ENCODE measurements at places on chromosomes 1 and 21.

DNA sequence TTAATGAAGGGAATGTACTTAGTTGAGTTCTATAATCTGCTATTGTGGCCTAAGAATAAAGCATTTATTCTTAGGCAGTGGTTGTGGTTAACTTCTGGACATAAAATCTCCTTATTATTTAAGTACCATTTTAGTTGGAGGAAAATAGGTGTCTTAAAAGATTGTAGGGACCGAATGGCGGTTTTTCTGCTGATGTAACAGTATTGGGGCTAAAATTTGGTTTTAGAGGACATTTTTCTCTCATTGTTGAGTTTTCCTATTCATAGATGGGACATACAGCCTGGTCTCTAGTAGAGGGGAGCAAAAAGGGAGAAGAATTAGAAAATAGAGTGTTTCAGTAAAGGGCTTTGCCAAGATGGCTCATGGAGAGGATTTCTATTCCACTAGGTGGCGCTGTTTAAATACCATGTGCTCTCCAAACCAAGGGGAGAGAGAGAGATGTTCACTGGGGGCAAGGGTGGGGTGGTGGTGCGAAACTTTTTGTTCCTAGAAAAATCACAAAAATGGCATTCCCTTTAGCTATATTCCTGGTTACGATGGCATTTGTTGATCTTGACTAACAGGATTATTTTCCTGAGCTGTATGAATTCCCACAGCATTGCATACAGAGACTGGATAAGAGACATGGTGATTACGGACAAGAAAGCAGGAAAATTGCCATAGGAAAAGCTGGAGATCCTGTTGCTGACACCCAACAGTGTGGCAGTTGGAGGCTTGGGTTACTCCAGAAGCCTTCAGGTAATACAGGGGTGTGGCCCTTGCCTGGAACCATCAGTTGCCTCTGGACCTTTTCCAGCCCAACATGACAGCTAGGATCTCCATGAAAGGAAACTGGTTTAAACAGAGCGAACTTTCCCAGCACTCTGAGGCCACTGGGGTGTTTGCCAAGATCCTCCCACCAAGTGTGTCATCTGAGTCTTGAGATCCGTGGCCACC is 18.2 kb upstream of the FCGR2A start:
- peak; percentile 53 for DNase-seq

- no peak for DNase-seq
Measured at GRCh38 chr1:67619080-67619479, 65.9 kb upstream of the GADD45A start.

DNA sequence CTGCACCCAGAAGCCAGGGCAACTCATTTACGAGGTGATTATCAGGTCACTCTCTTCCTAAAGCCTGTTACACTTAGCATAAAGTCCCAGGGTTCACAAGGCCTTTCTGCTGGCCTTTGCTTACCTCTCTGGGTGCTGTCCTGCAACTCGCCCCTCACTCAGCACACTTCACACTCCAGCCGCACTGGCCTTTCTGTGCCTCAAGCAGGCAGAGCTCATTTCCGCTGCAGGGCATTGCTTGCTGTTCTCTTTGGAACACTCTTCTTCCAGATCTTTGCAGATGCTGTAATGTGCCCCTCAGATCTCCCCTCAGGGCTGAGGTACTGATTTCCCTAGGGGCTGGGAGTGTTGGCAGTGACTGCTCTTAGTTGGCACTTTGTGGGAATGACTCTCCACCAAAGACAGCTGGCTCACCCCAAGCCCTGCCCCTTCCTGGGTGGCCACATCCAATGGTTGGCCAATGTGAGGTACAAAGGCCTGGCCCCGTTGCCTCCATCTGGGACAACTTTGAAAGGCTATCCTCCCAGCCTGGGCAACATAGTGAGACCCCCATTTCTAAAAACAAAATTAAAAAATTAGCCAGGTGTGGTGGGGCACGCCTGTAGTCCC is 50.8 kb upstream of the SSBP3 start:
- DNase-seq, result no peak

GRCh38 chr1:246577082-246577719 is 10.9 kb downstream of the CNST start:
- no peak for DNase-seq

GRCh38 chr1:96971849-96972602 is 250.4 kb downstream of the PTBP2 start:
- DNase-seq, result no peak

GRCh38 chr1:97791251-97791650 is 129.6 kb downstream of the DPYD start:
- DNase-seq, result no peak

DNA sequence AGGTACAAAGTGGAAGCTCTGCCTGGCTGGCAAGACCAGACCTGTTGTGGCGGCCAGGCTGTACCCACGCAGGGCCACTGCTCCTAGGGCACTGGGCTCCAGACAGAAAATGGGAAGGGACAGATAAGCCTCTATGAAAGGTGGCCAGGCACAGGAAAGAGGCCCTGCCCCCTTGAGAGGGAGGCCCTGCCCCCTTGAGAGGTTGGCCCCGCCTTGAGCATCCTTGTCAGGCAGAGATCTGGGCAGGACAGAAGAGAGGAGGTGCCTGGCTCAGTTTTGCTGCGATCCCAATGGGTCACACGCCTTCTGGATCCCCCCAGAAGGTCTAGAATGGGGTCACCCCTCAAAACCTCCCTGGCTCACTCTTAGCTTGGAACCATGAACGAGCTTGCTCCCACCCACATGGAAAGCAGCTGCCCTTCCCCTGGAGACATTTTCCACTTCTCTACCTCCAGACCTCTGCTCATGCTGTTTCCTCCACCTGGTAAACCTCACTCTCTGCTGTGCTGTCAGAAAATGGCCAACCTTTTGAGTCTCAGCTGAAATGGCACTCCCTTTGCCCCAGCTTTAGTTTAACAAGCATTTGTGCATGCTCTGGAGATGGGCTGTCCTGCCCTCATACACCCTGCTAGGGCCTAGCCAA is 17.5 kb upstream of the ECE1 start:
- no peak for DNase-seq

- no peak for DNase-seq
Measured at GRCh38 chr1:4615501-4615900, 38.9 kb upstream of the AJAP1 start.

DNA sequence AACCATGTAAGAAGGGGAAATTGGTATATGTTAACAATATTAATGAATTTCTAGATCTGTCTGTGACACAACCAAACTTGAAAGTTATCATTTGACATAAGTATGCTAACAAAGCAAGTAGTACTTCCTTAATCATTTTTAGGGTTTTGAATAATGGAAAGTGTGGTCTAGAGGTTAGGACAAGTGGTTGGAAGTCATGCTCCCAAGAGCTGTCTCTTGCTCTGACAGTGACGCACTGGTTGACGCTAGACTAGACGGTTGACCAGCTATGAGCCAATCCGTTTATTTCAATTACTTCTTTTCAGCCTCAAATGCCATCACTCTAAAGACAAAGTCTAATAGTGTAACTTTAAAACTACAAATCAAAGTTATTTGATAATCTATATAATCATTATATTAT is 20.7 kb upstream of the RGS1 start:
- no peak for DNase-seq

GRCh38 chr21:29677326-29677725 is 262.5 kb downstream of the GRIK1 start:
- no peak for DNase-seq

- no peak for DNase-seq
Measured at GRCh38 chr1:247102381-247102780, 1.8 kb downstream of the ZNF669 start.

- no peak for DNase-seq
Measured at GRCh38 chr1:1358433-1359271, at the start of gene MXRA8. TSS of gene MXRA8 (minus strand) at chr1:1358555. CDS start at chr1:1358504, 51 bp downstream.

- DNase-seq, result no peak
Measured at GRCh38 chr1:84386716-84387479, 11.4 kb upstream of the DNASE2B start.

- DNase-seq, result peak; percentile 41
Measured at GRCh38 chr1:58816072-58816746, 32.4 kb upstream of the JUN start.

- DNase-seq, result no peak
Measured at GRCh38 chr1:45012639-45013278, 705 bp downstream of the UROD start.

GRCh38 chr1:203954788-203955552 is 93.6 kb downstream of the SNRPE start:
- DNase-seq, result no peak

DNA sequence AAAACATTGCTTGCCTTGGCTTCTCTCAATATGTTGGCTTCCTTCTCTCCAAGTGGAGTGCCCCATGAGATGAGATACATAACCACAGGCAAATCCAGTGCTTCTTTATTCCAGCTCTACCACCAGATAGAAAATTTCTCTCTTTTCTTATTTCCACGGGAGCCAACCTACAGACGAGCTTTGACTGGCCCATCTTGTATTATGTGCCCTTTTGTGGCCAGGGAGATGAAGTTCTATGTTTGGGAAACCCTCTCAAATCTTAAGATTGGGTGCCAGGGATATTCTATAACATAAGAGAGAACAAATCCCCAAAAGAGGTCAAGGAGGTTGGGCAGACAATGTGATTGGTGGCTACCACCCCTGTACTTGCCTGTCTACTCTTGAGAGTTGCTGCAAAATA is 351.8 kb downstream of the ZNF326 start:
- no peak for DNase-seq

DNA sequence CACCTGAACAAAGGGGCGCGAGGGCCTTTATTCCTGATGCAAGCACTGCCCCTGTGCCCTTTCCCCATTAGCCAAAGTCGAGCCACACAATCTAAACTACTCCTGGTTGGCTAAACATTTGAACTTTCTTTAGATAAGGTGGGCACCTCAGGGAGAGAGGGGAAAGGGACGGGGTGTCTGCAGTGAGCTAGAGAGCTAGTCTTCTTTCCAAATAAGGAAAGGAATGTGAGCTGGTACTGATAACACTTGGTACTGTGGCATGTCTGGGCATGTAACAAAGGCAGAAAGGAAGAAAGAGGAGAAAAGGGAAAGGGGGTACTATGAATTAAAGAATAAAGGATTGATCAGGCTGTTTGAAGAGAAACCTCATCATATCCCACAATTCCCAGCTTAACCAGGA is 62.8 kb downstream of the OVGP1 start:
- no peak for DNase-seq

DNA sequence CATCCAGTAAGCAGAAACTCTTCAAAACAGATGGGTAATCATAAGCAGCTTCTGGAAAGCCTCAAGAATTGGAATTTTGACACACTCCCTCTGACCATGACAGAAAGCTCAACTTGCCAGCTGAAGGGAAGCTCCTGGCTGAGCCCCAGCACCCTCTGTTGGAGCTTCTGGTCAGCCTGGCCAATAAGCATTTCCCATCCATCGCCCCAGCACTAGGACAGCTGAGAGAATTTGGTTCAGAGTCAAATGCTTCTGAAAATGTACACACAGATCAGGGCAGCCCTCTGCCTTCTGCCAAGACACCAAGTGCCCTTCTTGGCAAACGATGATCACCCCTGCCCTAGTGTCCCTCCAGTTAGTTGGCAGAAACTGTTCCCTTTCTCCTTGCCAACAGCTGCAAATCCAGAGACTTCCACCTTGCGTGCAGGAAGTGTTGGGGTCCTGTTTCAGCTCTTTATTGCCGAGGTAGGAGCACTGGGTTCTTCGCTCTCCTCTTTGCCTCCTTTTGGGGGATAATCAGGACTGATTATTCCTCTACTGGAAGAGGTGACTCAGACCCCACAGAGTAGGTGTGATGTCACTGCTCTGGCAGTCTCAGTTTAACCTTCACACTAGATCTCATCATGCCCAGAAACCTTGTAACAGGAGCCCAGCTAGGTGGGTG is 11.9 kb downstream of the PIGV start:
- no peak for DNase-seq

DNA sequence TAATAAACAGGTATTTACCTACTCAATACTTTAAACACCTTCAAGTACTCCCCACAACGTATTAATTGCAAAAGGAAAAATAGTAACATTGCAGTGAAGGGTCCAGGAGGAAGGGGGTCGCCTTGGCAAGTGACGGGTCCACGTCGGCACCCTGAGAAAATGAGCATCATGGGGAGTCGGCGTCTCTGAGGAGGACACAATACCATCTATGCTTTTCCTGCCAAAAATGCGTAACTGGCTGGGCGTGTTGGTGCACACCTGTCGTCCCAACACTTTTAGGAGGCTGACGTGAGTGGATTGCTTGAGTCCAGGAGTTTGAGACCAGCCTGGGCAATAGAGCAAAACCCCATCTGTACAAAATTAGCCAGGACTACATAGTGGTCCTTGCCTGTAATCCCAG is 7.3 kb downstream of the FTCD start:
- no peak for DNase-seq

- DNase-seq, result no peak
Measured at GRCh38 chr21:25569711-25570110, 37.6 kb downstream of the MRPL39 start.

DNA sequence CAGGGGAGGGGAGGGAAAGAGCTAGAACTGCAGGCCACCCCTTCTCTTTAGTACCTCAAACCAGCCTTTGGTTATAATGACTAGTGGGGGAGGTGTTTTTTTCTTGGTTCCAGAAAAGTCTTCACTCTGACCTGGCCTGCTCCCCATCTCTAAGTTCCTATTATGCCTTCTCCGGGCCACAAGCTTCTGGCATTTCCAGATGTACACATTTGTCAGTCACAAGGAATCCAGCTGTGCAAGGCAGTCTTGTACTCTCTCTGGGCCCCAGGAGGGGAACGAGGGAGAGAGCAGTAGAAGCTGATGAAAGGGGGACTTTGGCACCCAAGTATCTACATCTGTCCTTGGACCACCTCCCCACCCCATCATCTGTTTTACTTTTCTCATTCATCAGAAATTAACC is 2.7 kb upstream of the FALEC start:
- DNase-seq, result no peak

DNA sequence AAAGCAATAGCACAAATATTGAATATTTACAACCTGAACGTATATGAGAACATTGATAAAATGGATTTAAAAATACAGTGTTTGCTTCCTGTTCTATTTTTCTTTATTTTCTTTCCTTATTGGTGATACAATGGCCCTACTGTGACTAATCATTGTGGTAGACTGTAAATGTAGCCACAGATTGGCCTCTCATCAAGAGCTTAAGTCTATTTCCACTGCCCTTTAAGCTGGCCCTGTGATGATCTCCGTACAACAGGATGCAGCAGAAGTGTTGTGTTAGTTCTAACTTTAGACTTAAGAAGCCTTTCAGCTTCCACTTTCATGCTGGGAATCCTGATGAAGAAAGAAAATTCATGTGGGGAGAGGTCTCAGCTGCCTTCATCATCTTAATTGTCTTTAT is 285.6 kb upstream of the B3GALT2 start:
- no peak for DNase-seq

DNA sequence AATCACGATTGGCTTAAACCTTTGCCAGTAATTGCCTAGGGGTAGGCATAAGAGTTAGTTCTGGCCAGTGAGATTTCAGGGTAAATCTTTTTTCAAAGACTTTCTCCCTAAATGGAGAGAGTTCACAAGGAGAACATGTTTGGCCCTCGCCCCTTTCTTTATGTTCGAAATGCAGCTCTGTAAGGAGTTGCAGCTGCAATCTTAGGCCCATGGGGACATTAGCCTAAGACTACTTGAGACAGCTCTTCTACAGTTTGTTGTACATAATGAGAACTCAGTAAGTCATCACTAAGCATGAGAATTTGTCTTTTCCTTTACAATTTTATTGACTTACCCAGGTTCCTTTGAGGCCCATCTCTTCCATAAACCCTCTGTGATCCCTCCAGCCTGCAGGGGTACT is 40.4 kb upstream of the GADD45A start:
- DNase-seq, result no peak

Data from D721Med (cell line).